Stimulated activated CD4-positive, alpha-beta T cell treated with anti-CD3 and anti-CD28 coated beads, TNF-alpha, amount 100 ng/mL, for 1 hour (primary cell): ENCODE measurements at places on chromosomes 13 and 19.

- no peak for DNase-seq
These were observed 6.0 kb upstream of the NCCRP1 start for GRCh38 chr19:39190768-39191167.

GRCh38 chr19:18833849-18834643, 2.3 kb downstream of the UPF1 start:
- no peak for DNase-seq

DNA sequence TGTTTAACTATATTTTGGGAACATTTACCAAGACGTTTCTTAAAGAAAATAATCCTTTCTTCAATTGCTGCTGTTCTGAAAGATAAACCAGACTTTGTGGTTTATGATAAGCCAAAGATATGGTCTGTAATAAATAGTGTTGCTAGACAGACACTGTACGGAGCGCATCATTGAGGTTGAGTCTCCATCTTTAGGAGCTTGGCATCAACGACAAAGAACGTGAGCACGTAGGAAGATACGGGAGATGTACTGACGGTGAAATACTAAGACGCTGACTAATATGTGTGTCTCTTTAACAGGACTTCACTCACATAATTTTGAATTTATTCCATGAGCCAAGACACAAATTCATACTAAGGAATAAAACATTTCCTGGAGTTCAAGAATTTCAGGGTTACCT, 16.2 kb downstream of the TEX29 start:
- no peak for DNase-seq

DNA sequence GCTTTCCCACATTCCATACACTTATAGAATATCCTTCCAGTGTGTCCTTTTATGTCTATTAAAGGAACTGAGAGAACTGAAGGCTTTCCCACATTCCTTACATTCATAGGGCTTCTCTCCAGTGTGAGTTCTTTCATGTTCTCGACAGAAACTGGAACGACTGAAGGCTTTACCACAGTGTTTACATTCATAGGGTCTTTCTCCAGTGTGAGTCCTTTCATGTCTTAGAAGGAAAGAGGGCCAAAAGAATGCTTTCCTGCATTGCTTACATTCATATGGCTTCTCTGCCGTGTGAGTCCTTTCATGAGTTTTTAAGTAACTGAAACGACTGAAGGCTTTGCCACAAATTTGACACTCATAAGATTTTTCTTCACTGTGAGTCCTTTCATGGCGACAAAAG, 22.3 kb downstream of the ZNF44 start:
- no peak for DNase-seq

- DNase-seq = no peak
These were observed 8.8 kb downstream of the ZNF724 start for GRCh38 chr19:23241419-23241818.

DNA sequence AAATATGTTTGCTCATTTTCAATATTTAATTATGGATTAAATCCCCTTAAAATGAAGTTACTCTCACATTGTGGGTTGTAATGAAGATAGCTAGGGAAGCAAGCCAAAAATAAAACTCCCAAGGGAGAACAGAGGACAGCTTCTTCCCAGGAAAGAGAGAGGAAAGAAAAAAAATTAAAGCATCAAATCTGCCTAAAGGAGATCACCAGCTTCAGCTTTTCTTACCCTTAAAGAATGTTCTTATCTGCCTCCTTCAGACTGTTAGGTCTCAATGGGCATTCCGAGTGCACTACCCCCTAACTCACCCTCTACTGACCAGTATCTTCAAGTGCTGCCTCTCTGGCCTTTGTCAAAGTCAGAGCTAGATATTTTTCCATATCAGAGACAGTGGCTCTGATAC, 55.2 kb downstream of the XPO4 start:
- DNase-seq = no peak

DNA sequence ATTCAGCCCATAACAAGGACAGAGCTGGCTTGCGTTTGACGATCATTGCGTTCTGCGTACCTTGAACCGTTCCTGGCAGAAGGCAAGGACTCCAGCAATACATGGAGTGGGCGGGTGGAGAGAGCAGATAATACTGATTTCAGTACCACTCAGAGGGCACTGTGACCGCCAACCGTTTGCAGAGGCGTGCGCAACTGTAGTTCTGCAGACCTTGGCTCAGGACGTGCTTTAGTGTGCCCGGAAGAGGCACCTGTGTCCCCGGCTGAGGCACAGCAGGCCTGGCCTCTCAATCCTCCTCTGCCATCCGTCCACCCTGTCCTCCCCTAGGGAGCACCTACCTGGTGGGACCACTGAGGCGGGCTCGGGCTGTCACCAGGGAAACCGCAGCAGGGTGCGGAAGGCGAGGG, 117.6 kb upstream of the USP29 start:
- no peak for DNase-seq

GRCh38 chr13:100854006-100854405, 179.4 kb upstream of the TMTC4 start:
- no peak for DNase-seq

GRCh38 chr19:52602941-52603340, 32.9 kb downstream of the ZNF701 start:
- no peak for DNase-seq

- no peak for DNase-seq
These were observed 852.7 kb upstream of the KLHL1 start for GRCh38 chr13:70960841-70961443.

DNA sequence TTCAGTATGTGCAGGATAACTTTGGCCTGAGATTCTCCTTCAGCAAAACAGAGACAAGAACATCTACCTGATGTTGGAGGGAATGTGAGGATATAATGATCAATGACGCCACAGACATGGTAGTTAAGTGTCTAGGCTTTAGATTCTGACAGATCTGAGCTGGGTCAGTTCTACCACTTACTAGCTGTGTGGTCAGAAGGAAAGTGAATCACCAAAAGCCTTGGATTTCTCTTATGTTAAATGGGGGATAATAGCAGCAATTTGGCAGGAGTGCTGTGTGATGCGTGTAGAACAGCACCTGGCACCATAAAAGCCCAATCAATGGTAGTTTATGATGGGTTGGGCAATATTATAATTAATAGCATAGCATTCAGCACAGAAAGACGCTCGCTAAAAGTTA, 41.7 kb downstream of the RXFP2 start:
- DNase-seq = no peak

GRCh38 chr19:46201454-46202310, 27.9 kb upstream of the IGFL1 start:
- no peak for DNase-seq

GRCh38 chr13:98848746-98849145, 96.3 kb upstream of the SLC15A1 start:
- no peak for DNase-seq

GRCh38 chr13:66996503-66996902, 233.6 kb downstream of the PCDH9 start:
- DNase-seq = no peak

GRCh38 chr13:36418022-36418805, 14.1 kb upstream of the CCNA1 start:
- DNase-seq = no peak

- DNase-seq = no peak
These were observed 163.6 kb upstream of the ZNF536 start for GRCh38 chr19:30208436-30209060.

DNA sequence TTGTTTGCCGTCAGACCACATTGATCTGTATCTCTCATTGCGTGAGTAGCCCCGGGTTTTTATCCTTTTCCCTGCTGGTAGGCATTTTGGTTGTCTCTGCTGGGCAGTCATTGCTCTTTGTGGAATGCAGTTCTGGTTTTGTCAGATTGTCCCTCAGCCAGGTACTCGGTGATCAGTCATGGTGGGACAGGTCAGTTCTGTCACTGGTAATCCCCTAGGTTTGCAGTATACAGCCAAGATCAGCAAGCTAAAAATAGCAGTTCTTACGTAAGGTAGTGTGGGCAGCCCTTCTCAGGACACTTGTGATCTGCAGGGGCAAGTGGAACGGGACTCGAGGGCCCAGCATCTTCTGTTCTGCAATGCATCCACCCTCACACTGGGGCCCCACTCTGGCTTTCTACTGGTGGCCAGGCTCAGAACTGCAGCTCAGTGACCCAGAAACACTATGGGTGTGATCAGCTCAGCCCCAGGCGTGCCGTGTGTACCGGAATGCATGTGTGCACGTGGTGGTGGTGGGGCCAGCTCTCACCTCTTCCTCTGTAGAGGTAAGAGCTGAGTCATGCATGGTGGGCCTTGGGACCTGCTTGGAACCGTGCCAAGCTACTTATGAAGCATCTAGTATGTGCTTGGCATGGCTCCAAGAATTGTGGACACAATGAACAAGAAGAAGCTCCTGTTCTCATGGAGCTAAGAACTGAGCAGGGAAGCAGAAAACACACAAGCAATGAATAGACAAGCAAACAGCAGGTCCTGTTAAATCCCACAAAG, 6.3 kb downstream of the PLEKHF1 start:
- peak; percentile 63 for DNase-seq
